ENCODE measurements at places on chromosomes 1 and 21.

DNA sequence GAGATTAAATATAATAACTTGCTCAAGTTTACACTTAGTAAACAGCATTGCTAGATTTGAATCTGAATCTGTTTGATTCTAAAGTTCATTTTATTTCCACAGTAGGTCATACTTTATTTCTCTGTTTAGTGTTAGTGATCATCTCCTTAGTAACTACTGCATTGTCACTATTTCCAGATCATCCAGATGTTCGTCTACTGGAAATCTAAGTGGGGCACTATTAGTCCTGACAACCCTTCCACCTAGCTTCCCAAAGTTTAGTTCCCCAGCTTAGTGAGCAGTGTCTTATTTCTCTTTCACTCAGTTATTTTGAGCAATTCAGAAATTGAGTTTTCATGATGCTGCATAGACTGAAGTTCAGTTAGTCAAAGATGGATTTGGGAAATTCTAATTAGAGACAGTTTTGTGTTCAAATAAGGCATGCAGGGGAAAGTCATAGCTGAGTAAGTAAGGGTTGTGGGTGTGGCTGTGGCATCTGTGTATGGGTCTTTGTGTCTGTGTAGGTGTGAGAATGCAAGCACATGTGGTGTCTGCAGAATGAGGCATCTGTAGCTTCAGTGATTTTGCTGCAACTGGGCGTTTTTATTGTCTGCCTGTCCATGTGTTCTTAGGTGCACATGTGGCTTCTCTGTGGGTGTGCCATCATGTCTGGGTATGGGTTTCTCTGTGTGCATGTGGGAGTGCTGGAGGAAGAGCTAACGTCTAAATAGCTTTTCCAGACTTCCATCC is 107.3 kb downstream of the NTMT2 start:
- DNase-seq, result no peak

- DNase-seq, result peak; percentile 78
Observed at GRCh38 chr1:172906778-172907592, 143.8 kb downstream of the TNFSF18 start.

- DNase-seq, result no peak
Observed at GRCh38 chr1:61404597-61405376, 320.2 kb downstream of the TM2D1 start.

- peak; percentile 50 for DNase-seq
Observed at GRCh38 chr1:153577624-153578051, 12.0 kb upstream of the S100A2 start.

- peak; percentile 90 for DNase-seq
Observed at GRCh38 chr1:165851034-165851658, 23.7 kb downstream of the UCK2 start.

GRCh38 chr21:34797921-34798535 is 129.2 kb downstream of the CLIC6 start:
- no peak for DNase-seq

DNA sequence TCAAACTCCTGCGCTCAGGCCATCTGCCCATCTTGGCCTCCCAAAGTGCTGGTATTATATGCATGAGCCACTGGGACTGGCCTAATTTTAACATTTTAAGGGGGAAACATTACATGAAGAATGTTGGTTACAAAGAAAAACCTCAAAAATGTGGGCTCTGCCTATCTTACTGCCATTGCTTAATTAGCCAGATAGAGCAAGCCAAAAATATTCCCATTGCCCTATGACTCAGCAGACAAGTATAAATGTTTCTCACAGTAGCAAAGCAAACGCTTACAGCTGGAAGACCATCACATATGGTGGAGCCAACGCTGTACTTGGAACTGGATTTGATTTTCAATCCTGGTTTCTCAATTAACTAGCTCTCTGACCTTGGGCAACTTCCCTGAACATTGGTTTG is 502.0 kb downstream of the SMYD3 start:
- peak; percentile 67 for DNase-seq

- no peak for DNase-seq
Observed at GRCh38 chr1:23527366-23527765, 3.7 kb downstream of the E2F2 start.

DNA sequence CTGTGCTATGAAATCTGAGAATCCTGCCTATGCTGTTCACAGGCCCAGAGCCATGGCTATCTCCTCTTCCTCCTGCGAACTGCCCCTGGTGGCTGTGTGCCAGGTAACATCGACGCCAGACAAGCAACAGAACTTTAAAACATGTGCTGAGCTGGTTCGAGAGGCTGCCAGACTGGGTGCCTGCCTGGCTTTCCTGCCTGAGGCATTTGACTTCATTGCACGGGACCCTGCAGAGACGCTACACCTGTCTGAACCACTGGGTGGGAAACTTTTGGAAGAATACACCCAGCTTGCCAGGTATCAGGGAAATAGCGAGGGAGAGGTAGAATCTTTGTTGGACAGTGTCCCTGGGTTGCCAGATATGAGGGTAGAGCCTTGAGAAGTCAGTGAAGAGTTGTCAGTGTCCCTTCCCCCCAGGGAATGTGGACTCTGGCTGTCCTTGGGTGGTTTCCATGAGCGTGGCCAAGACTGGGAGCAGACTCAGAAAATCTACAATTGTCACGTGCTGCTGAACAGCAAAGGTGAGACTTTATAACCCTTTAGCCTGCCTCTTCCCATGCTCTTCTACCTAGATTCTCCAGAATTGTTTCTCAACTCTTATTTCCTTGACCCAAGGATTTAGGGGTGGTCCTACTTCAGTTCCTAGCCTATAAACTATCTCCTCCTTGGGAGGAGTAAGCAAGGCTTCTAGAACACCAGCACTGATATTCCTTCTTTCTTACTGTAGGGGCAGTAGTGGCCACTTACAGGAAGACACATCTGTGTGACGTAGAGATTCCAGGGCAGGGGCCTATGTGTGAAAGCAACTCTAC is 1.4 kb downstream of the NIT1 start:
- DNase-seq, result peak; percentile 89

DNA sequence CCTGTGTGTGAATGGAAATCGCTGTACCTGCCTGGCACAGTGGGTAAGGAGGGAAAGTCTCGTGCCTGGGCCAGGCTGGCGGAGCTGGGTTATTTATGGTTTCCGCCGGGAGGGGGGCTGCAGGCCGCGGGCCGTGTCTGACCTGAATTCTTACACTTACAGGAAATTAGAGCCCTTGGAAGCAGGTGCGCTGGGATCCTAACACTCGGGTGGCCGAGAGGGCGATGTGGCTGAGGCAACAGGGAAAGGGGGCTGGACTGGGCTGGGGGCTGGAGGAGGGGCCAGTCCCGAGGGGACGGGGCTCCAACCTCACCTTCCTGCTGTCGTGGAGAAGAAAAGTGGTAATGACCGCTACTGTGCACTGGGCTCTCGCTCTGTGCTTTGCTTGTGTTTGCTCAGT is 109.4 kb upstream of the WNT4 start:
- DNase-seq, result no peak

GRCh38 chr1:221343136-221343535 is 398.8 kb downstream of the DUSP10 start:
- no peak for DNase-seq

DNA sequence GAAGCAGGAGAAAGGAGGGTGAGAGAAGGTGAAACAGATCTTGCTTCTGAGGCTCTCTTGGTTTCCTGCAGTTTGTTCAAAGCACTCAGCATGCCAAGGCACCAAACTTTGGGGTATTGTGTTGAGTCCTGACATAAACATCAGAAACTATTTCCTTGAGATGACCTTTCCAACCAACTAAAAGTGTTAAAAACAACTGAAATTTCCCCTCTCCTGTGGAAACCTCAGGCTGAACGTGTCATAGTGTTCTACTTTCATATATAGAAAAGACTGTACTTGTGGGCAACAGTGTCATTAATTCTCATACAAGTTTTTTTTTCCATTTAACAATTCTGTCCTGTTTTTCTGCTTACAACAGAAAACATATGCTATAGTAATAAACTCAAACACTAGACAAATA is 6.3 kb upstream of the LYST start:
- DNase-seq, result no peak

GRCh38 chr1:171550050-171550449 is 64.7 kb downstream of the PRRC2C start:
- no peak for DNase-seq

- no peak for DNase-seq
Observed at GRCh38 chr1:248851390-248851789, 7.5 kb downstream of the ZNF692 start.

DNA sequence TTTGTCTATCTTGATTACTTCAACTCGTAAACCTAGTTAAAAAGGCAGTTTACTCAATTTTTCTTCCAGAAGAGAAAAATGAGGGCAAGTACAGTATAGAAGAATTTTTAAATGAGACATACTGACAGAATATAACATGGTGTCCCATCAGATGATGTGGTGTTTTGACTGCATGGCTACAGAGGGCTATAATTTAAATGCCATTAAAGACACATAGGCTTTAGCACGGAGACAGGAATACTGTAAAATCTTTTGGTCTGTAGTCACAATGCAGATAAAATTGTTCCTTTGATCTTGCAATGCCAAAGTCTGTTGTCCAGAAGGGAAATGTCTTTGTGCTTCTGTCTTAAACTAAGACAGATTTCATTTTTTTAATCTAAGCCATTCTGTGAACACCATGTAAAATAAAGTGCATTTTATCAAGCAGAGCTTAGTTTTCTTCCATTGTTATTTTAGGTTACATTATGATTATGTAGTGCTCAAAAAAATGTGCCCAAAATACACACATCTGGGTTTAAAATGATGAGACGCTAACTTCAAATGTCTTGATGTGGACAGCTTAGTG is 249.6 kb downstream of the PTPRC start:
- DNase-seq, result no peak

DNA sequence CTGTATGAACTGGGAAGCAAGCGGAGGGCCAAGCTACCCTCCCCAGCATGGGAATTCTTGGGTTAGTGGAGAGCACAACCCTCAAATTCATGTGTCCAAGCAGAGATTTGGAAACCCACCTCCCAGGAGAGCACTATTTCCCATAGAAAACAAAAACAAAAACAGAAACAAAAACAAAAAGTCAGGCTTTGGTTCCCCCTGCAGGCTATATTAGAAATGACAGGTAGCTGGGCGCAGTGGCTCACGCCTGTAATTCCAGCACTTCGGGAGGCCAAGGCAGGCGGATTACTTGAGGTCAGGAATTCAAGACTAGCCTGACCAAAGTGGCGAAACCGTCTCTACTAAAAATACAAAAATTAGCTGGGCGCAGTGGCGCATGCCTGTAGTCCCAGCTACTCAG is 10.8 kb downstream of the MINDY1 start:
- DNase-seq, result no peak

DNA sequence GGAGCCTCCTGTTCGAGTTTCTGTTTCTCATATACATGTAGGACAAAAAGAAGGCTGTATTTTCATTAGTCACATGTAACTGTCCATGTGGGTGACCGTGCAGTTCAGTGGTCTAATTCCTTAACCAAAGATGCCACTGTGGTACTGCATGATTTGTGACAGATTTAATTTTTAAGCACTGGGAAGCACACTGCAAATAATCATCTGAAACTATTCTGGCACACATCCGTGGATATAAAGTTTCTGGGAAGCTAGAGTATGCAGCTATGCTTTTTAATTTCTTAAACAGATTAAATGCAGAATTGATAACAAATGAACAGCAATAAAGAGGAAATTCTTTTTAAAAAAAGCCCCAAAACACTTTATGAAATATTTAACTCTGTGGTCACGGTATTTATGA is 254.8 kb downstream of the LMO4 start:
- DNase-seq, result no peak

- DNase-seq, result no peak
Observed at GRCh38 chr1:26994787-26995517, 1.5 kb downstream of the TRNP1 start.

DNA sequence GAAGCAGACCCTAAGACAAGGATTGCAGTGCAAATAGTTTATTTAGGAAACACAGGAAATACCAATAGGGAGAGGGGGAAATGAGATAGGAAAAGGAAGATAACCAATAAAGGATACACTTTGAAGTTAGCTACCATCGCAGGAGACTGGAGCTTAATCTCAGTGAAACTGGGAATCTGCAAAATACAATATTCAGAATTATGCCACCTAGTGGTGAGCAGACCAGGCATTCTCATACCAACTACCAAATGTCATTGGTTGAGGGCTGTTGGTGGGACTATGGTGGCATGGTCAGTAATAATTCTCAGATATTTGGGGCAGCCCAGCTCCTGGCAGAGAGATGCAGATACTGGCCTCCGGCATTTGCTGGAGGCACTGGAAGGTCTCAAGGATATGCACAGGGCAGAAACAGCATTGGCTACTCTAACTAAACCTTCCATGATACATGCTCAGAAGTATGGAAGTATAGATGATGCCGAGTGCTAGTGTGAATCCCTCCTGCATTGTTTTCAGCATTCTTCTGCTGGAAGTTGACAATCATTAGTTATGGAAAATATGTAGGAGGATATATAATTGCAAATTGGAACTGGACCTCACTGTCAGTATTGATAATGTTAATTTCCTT is 11.8 kb upstream of the ZFP69B start:
- peak; percentile 66 for DNase-seq

DNA sequence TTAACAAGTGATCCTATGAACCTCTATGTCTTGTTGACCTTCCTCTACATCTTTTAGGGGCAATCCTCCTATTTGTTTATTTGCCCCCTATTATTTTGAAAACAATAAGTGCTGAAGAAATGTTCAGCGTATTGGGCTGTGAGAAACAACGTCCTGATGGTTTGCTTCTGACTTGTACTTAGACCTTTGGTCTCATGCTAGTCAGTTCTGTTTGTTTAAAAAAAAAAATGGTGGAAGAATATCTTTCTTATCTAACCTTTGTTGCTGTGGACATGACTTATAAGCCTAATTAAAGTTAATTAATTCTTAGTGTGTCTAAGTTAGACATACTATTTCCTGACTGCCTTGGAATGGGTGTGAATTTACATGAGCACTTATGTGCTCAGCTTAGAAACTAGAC is 20.7 kb downstream of the ATP1A1 start:
- no peak for DNase-seq

- DNase-seq, result no peak
Observed at GRCh38 chr1:184033711-184034167, 3.8 kb downstream of the COLGALT2 start.

GRCh38 chr1:116365353-116365780 is 7.7 kb upstream of the ATP1A1 start:
- DNase-seq, result no peak

DNA sequence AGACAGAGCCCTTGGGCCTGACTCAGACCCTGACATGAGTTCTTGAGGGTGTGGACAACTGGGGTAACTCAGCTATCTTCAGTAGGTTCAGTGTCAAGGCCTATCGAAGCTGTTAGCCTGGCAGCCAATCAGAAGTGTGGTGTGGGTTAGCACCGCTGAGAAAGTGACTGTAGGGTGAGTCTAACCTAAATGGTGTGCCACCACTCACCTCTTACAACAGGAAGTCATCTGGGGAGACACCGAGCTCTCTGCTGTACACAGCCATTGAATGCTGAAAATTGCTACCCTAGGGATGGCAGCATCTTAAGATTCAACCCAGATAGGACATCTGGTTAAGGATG is 44.6 kb downstream of the RASSF5 start:
- peak; percentile 9 for DNase-seq

DNA sequence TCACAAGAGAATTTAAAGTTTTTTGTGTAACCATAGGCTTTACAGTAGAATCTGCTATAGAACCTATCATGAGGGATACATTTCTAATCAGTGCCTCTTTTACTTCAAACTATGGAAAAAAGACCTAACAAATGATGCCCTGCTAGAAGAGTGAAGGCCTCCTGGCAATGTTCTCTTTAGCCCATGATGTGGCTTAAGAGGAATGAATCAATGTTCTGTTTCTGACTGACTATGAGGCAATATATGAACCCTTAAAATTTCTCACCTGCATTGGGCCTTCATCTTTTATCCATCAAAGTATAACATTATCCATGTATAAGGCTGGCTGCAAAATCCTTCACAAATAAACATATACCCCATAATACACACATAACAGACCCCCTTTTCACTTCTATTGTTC is 65.7 kb upstream of the IL12RB2 start:
- no peak for DNase-seq

- no peak for DNase-seq
Observed at GRCh38 chr1:40844079-40844478, 18.1 kb downstream of the CITED4 start.
